Large intestine (tissue), 12 donors: ENCODE measurements at places on chromosomes 3 and 15. TPM values are rescaled to one million over a fixed set of nuclear protein-coding genes. Genes with fewer than 3 reads are reported as not detected.

The ECE2 gene
- 1.4 TPM for polyA plus RNA-seq

- H3K4me3 ChIP-seq = no peak overlapping the region
- no peak for DNase-seq
- peaks cover 3% of the 10 kb centered on the region for H3K27me3 ChIP-seq
- H3K36me3 ChIP-seq = no peaks in the 10 kb centered on the region
Observed at GRCh38 chr3:16456784-16457415, 56.6 kb downstream of the RFTN1 start.

DNA sequence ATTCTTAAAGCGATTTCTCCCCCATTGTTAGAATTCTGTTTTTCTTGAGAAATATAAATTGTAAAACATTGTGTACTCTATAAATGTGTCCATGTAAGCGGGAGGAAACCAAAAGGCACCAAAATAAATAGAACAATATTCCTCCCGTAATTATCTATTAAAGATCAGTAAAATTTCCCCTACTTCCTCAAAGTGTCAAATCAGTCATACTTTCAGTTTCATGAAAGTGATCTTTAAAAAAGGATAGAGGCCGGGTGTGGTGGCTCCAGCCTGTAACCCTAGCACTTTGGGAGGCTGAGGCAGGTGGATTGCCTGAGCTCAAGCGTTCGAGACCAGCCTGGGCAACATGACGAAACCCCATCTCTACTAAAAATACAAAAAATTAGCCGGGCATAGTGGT lies 278.9 kb downstream of the MECOM start:
- no peaks in the 10 kb centered on the region for H3K36me3 ChIP-seq
- H3K4me3 ChIP-seq = no peak overlapping the region
- H3K27ac ChIP-seq = no peak overlapping the region
- H3K27me3 ChIP-seq = no peaks in the 10 kb centered on the region

DNA sequence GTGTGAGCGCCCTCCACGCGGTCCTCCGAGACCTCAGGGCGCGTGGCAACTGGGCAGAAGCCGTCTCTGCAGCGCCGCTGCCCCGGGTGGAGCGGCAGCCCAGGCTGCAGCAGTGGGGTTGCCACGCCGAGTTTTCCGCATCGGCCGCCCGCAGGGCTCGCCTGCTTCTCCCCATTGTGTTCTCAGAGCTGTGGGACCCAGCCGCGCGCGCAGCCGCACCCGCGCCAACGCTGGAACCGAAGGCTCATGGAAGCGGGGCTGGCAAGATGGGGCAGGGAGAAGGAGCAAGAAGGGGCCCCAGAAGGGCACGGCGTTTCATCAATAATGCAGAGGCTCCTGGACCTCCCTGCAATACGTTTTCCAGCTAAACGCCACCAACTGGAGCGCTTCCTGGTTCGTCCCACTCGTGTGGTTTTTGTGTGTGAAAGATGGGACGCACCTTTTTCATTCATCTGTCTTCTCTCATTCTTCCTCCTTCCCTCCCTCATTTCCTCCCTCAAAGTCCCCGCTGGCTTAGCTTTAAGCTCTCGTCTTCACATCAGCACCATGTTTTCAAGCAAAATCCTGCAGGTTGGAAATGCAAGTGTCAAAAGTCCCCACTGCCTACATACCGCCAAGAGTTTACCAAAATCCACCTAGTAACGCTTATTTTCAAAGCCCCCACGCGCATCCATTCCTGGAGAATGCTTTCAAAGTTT lies 1.2 kb downstream of the ROBO1 start:
- H3K4me3 ChIP-seq = peak overlapping the region; percentile 30
- peaks cover 38% of the 10 kb centered on the region for H3K27me3 ChIP-seq
- H3K4me1 ChIP-seq = no peaks in the 10 kb centered on the region
- H3K27ac ChIP-seq = no peak overlapping the region

DNA sequence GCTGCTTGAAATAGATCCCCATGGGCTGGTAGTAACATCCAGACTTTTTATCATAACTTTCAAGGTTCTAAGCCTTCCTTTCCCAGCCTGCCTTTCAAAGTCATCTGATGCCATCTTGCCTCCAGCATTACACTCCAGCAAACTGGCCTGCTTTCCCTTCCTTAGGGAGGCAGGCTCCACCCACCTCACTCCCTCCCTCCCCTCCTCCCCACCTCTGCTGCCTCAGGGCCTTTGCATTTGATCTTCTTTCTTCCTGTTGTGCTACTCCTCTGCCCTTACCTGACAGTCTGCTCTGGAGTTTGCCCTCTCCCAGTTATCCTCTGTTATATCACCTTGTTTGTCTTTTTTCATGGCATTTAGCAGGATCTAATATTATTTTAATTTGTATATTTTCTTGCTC lies 319.5 kb downstream of the KCNH8 start:
- H3K4me3 ChIP-seq = no peak overlapping the region
- H3K27me3 ChIP-seq = no peaks in the 10 kb centered on the region
- no peaks in the 10 kb centered on the region for H3K4me1 ChIP-seq

DNA sequence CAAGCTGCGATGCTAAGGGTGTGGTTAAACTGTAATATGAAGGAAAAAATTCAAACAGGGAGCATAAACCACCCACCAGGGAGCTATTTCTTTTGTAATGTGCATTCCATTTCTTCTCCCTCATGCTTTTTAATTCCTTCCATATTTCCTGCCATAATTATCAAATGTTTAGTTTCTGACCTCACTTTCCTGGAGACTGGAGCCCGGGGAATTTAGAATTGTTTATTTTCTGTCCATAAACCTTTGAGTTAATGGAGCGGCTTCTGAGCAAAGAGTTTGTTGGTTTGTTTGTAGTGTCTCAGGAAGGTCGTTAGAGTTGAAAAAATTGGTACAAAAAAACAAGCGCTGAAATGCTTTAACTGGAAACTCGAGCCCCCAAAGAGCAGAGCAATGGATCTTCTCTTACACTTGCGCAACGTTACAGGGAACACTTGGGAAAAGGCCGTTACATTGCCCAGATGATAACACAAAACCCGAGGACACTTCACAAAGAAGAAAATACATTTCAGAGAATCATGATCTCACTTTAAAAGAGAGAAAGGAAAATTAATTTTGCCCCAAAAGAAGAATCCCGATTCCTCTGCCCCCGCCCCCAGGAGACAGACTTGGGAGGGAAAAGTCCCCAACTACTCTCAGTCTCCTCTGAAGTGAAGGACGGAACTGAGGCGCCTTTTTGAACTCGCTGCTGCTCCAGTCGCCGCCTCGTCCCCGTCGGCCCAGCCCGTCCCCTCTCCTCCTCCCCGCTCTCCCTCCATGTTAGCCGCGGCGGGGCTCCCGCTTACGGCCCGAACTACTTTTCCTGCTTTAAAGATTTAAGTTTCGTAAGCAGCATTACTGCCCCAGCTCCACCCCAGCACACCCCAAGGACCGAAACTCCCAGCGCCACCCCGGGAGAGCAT lies 842 bp downstream of the FSTL1 start:
- DNase-seq = no peak
- H3K36me3 ChIP-seq = no peaks in the 10 kb centered on the region
- H3K27ac ChIP-seq = peak overlapping the region; percentile 68
- H3K27me3 ChIP-seq = peaks cover 53% of the 10 kb centered on the region
- peak overlapping the region; percentile 61 for H3K4me3 ChIP-seq

DNA sequence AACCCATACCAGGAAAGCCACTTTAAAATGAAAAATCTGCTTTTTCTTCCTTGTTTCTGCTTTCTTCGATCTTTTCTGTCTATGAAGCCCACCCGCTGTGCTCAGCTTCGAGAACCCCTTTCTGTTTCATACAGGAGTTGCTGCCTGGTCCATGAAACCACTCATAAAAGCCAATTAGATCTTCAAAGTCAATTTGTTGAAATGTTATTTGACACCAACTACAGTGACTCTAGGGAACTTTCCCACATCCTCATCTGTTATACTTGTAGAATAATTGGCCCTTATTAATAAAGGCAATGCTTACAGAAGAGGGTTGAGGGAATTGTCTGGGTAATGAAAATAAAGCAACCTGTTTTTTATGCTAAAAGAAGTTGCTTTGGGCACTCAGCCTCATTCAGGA lies 523.6 kb downstream of the OCA2 start:
- H3K36me3 ChIP-seq = no peaks in the 10 kb centered on the region
- no peaks in the 10 kb centered on the region for H3K27me3 ChIP-seq
- DNase-seq = no peak
- no peak overlapping the region for H3K4me3 ChIP-seq
- no peaks in the 10 kb centered on the region for H3K4me1 ChIP-seq
- no peak overlapping the region for H3K27ac ChIP-seq

DNA sequence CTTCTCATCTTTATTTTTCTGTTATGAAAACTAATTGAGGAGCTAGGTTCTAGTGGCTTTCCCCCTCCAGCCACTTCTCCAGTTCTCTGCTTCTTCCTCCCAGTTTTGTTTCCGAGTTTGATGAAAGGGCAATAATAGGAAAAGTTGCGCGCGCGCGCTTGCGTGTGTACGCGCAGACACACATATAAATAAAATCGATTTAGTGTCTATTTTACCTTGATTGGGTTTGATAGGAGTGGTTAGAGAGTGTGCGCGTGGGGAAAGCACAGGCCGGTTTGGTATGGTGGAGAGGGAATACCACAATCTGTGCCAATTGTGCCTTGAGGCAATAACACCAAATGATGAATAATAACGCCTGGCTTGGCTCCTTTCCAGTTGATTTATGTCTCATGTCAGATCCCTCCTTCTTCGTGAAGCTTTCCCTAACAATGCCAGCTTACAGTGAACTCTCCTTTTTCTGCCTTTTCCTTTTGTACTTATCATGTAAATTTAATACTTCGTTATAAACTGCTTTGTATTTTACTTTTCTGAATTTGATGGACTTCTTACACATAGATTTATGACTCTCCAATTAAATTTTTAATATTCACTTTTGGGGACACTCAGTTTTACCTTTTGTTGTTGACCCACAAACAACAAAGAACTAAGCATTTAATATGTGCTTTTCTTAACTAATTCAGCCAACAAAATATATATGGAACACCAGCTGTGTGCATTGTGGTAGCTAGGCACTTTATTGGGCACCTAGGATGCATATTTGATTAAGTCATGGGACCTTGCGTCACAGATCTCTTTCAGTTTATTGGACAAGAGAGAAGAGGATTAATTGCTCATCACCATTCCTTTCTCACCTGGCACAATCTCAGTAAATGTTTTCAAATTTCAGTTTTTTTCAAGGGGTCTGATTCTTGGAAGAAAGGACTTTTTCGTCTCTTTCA lies 1.7 kb downstream of the TIPARP start:
- no peaks in the 10 kb centered on the region for H3K27me3 ChIP-seq
- peak overlapping the region; percentile 93 for H3K4me3 ChIP-seq
- peaks cover 7% of the 10 kb centered on the region for H3K4me1 ChIP-seq
- H3K27ac ChIP-seq = peak overlapping the region; percentile 98
- peaks cover 17% of the 10 kb centered on the region for H3K36me3 ChIP-seq
- DNase-seq = peak; percentile 59

GRCh38 chr15:74327756-74328155 lies 39.7 kb downstream of the CYP11A1 start:
- H3K27ac ChIP-seq = no peak overlapping the region
- no peaks in the 10 kb centered on the region for H3K36me3 ChIP-seq
- H3K4me1 ChIP-seq = no peaks in the 10 kb centered on the region
- no peak overlapping the region for H3K4me3 ChIP-seq
- H3K27me3 ChIP-seq = no peaks in the 10 kb centered on the region

DNA sequence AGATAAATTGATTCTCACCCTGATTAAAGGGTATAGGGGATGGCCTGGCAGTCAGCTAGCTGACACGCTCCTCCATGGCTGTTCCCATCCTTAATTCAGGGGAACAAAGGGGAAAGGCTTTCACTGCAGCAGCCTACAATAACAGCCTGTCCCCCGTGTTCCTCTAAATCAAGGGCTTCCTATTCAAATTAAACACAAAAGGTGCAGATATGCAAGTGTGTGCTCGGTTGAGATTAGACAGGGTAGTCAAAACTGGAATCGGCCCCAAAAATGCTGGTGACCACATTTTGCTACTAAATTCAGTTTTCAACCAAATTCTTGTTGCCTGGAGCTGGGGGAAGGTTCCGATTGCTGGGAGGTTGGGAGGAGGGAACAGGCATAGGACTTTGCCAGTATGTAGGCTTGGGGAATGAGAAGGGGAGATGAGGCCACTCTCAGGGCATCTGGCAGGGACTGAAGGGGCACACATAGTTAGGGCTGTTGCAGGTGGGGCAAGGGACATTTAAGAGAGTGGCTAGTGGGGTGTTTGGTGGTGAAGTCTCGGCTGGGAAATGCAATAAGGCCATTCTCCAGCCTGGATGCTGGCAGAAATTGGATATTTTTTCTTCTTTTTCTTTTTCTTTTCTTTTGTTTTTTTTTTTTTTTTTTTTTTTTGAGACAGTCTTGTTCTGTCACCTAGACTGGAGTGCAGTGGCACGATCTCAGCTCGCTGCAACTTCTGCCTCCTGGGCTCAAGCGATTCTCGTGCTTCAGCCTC lies 32.9 kb upstream of the CTSH start:
- H3K27ac ChIP-seq = no peak overlapping the region
- H3K4me1 ChIP-seq = peaks cover 8% of the 10 kb centered on the region
- H3K4me3 ChIP-seq = no peak overlapping the region
- no peaks in the 10 kb centered on the region for H3K36me3 ChIP-seq

DNA sequence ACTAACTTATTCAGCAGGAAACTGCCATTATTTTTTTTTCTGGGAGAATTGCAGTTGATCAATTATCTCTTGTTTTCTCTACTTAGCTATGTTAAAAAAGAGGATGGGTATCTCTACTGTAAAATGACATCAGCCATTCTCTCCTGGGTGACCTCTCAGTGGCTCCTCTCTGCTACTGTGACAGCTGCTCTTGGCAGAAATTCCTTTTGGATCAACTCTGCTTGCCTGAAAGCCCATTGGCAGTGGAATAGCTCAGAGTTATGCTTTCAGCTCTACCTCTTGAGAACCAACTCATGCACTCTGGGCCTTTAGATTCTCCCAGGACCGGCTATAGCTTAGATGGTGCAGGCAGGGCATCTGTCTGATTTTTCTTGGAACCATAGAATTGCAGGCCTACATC lies 99.9 kb upstream of the GAP43 start:
- no peak overlapping the region for H3K4me3 ChIP-seq
- no peak for DNase-seq
- H3K36me3 ChIP-seq = no peaks in the 10 kb centered on the region
- H3K27ac ChIP-seq = no peak overlapping the region

- H3K27ac ChIP-seq = no peak overlapping the region
- no peaks in the 10 kb centered on the region for H3K27me3 ChIP-seq
- H3K36me3 ChIP-seq = peaks cover 11% of the 10 kb centered on the region
- no peak for DNase-seq
Observed at GRCh38 chr15:52068004-52068615, 44.5 kb downstream of the BCL2L10 start.

The FEZF2 gene
- polyA plus RNA-seq = not detected

GRCh38 chr3:15011174-15011573 lies 53.9 kb downstream of the MRPS25 start:
- peak overlapping the region; percentile 28 for H3K27ac ChIP-seq
- H3K4me3 ChIP-seq = no peak overlapping the region
- peaks cover 3% of the 10 kb centered on the region for H3K4me1 ChIP-seq
- no peaks in the 10 kb centered on the region for H3K27me3 ChIP-seq

- no peaks in the 10 kb centered on the region for H3K4me1 ChIP-seq
- H3K4me3 ChIP-seq = no peak overlapping the region
- no peak overlapping the region for H3K27ac ChIP-seq
- no peaks in the 10 kb centered on the region for H3K27me3 ChIP-seq
- no peak for DNase-seq
Observed at GRCh38 chr3:24129549-24129948, 184.5 kb downstream of the NR1D2 start.

- no peaks in the 10 kb centered on the region for H3K27me3 ChIP-seq
- H3K27ac ChIP-seq = peak overlapping the region; percentile 85
- no peak overlapping the region for H3K4me3 ChIP-seq
- peaks cover 40% of the 10 kb centered on the region for H3K4me1 ChIP-seq
- H3K36me3 ChIP-seq = peaks cover 18% of the 10 kb centered on the region
Observed at GRCh38 chr15:63596676-63597037, 530 bp upstream of the FBXL22 start.
